Right renal pelvis (tissue), 4 donors: ENCODE measurements at places on chromosomes 1 and 21. TPM values are rescaled to one million over a fixed set of nuclear protein-coding genes. Genes with fewer than 3 reads are reported as not detected.

DNA sequence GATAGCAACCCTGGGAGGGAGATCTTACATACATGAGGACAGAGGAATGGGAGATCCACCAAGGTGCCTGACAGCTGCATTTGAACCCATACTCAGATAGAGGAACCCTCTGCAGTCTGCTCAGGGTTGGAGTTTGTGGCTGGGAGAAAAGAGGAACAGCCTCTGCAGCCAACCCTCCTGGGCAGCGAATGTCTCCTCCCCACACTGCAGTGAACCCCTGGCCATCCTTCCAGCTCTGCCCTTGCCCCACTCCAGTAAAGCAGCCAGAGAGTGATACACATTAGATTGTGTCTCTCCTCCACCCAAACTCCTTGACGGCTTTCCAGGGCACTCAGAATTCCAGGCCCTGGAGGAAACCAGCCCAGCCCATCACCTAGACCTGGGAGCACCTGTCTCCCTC is 137.7 kb downstream of the RUNX1 start:
- no peak for DNase-seq

DNA sequence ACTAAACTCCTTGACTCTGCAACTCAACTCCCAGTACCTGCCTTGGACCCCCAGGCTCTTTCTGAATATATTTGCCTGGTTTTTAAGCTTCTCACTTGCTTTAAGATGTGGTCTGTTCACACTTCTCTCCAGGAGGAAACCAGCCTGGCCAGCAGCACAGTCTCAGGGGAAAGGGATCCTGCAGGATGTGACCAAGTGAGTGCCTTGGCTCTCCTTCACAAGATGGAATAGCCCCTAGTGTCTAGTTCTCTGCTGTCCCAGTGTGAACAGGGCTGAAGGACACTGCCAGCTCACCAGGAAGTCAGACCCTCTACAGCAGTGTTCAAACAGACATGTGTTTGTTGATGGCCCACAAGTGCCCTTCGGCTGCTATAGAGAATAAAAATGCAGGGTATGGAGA is 32.9 kb downstream of the CD244 start:
- DNase-seq, result no peak

Gene POTED
- polyA plus RNA-seq, result not detected

- DNase-seq, result no peak
These were observed 18.7 kb downstream of the TFF3 start for GRCh38 chr21:42296501-42296900.

- DNase-seq, result no peak
These were observed 6.8 kb upstream of the NFYC start for GRCh38 chr1:40684669-40685068.

DNA sequence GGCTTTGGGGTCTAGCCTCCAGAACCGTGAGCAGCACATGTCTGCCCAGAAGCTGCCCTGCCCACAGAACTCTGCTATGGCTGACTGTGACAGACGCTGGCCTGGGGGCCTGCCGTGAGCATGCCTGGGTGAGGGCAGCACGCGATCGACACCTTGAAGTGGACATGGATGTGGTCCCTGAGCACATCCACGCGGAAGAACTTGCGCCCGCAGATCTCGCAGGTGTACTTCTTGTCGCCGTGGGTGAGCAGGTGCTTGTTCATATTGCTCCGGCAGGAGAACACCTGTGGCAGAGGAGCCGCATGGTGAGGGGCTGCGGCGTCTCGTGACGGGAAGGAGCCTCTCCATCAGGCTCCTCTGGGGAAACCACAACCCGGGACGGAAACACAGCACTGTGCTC is 56.0 kb downstream of the PRDM15 start:
- no peak for DNase-seq
